Epithelial cell of proximal tubule (primary cell): ENCODE measurements at places on chromosomes 1 and 21.

- DNase-seq: no peak
Measured at GRCh38 chr21:16342932-16343331, 613.1 kb downstream of the USP25 start.

DNA sequence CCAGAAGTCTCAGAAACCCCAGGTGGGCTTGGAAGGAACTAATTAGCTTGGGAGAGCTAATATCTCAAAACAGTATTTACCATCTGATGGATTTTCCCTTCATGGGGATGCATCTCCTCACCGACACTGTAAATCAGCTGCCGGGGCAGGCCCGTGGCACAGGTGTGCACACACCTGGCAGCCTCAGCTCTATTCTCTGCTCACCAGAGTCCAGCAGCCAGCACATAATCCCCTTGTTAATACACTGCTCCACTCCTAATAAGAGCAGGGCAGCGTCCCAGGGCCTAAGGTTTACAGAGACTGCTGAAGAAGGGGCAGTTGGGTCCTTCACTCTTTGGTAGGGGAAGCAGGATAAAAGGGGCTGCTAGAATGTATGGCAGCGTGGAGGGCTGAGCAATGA, 200.0 kb downstream of the TOMM20 start:
- no peak for DNase-seq

DNA sequence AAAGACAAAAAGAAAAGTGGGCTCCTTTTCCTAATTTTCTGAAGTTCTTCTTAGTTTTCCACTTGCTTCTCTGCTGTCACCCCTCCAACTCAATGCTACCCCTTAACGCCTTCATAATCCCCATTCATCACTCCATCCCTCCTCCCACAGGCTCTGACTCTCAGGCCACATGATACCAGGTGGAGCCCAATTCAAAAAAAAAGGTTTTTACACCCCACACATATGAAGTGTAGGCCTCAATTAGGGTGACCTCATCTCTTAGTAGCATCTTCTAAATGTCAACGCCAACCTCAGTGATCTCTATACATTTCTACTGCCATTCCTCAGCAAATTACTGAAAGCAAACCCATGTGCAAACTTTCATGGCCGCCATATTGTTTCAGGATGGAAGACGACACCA, 6.4 kb downstream of the SSBP3 start:
- no peak for DNase-seq

GRCh38 chr1:68438310-68438709, 11.4 kb downstream of the RPE65 start:
- no peak for DNase-seq

- no peak for DNase-seq
Measured at GRCh38 chr1:47441450-47442106, 3.7 kb downstream of the FOXD2 start.

DNA sequence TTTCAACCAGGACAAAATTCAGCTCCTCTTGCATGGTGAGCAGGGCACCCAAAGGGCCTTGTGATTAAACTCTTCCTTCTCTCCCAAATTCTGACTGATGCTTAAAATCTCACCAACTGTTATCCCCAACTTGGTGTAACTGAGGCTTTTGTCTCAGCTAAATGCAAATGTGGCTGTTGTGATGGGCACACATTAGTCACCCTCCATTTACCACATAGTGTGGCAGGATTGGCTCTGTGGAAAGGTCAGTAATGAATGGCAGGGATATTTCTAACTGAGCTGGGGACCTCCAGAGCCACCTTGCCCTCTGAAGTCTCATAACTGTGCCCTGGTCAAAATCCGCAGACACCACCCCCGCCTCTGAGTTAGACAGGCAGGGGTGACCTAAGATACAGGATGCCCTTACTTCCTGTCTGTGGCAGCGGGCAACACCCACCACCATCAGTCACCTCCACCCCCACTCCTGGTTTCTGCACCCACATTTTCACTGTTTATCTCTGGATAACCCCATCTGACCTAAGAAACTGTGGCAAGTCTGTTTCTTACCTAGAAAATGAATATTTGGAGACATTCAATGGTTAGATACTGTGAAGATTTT, 25.4 kb upstream of the RGS16 start:
- no peak for DNase-seq

- no peak for DNase-seq
Measured at GRCh38 chr1:202397256-202397655, 48.8 kb downstream of the PPP1R12B start.

DNA sequence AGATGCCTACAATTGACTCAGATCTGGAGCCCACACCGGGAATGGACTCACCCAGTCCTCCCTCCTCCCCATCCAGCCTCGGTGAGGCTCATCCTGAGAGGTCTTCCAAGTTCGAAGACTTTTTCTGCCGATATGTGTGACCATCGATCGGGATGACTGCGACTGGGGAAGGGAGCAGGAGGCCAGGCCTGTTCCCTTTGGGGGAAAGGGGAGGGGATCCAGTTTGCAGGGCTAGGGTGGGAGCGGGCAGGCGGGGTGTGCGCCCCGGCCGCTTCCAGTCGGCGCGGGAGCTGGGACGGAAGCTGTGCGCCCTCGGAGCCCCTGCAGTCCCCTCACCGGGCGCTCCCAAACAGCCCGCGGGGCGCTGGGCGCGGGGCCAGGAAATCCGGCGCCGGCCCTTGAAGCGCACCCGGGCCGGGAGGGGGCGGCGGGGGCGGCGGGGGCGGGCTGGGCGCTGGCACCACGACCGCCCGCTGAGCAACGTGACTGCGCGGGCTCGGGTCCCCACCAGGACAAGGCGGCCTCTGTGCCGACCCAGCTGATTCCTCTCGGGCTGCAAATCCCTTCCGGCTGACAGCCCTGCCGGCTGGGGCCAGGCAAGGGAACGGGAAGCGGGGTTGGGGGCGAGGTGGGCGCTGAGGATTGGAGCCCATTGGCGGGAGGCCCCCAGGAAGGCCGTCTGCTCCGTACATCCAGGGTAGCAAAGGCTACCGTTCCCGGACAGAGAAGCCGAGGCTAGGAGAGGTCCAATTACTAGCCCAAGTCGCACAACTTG, 103.9 kb downstream of the EBNA1BP2 start:
- no peak for DNase-seq

DNA sequence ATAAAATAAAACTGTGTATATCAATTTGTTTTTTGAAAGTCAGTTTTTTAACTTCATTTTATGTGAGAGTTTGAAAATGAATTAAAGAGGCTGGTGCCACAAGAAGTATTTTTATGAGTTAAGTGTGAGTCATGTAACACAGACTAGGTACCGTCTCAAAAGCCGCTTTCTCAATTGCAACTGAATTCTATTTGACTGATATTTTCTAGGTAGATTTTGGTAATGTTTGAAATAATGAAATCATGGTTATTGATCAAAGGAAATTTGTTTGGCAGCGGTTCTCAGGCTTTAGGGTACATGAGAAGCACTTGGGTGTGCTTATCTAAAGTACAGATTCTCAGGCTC, 4.6 kb downstream of the SNX27 start:
- DNase-seq: no peak
